NCI-H774 (cell line): ENCODE measurements at places on chromosomes 2 and 18.

DNA sequence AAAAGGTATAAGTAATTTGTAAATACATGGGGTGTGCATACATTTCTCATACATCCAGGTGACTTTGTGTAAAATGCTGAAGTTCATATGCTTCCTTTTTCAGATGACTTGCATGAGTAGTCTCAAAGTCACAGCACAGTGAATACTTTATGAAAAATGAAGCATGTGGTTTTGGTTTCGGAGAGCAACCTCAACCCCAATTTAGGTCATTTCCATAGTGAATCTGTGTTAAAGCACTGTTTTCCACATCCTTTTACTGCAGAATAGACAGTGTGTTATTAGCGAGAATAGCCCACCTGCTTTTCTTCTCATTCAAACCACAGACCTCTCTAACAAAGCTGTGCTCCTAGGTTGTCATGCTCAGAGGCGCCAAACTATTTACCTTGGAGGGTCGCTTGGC is 204.4 kb upstream of the RASGRP3 start:
- no peak for DNase-seq

GRCh38 chr18:9082711-9083510 is 19.6 kb upstream of the NDUFV2 start:
- no peak for DNase-seq

DNA sequence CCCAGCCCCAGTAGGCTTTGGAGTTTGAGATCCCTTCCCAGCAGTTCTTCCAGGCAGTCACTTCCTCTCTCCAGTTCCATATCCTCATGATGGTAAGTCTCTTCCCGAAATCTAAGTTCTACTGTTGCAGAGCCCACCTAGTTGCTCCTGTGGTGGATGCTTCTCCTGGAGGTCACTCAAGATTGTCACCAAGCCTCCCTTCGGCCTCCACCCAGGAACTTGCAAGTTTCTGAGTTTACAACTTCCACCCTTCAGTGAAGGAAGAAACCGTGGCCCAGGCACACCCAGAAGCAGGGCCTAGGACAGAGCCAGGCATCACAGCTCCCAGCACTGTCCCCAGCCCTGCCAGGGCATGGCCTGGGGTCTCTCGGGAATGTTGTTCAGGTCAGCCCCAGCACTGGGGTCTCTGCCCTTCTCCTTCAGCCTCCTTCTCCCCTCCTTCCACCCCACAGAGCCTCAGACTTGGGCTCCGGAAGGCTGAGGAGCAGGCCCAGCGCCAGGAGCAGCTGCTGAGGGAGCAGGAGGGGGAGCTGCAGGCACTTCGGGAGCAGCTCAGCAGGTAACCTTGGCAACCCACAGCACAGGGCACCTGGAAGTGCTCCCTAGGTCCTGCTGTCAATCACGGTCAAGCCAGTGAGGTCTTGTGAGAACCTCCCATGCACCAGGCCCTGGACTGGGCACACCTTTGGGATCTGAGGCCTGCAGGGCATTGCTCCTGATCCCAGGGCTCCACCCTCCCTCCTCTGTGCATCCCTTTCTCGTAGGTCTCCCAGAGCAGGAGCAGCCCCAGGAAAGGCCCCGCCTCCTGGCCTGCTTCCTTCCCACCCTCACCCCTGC is 7.1 kb downstream of the RUFY4 start:
- no peak for DNase-seq

GRCh38 chr2:105797298-105797819 is 52.6 kb downstream of the NCK2 start:
- no peak for DNase-seq

DNA sequence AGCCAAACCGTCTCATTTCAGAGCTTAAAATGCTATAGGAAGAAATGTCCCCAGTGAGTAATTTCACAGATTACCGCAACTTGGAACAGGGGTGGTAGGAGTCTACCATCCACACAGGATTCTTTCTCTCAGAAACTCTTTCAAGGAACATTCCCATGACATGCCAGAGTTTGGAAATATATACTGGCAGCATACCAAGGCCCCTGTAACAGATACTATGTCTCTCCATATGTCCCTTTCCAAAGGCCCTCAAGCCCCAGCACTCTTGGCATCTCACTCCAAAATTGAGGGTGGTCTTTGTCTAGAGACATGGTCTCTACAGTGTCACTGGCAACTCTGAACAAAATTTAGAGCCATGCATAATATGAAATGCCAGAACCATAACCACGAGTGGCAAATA is 11.0 kb downstream of the FIGLA start:
- DNase-seq = no peak
